ENCODE measurements at places on chromosomes 13 and 19. TPM values are rescaled to one million over a fixed set of nuclear protein-coding genes. Genes with fewer than 3 reads are reported as not detected.

DNA sequence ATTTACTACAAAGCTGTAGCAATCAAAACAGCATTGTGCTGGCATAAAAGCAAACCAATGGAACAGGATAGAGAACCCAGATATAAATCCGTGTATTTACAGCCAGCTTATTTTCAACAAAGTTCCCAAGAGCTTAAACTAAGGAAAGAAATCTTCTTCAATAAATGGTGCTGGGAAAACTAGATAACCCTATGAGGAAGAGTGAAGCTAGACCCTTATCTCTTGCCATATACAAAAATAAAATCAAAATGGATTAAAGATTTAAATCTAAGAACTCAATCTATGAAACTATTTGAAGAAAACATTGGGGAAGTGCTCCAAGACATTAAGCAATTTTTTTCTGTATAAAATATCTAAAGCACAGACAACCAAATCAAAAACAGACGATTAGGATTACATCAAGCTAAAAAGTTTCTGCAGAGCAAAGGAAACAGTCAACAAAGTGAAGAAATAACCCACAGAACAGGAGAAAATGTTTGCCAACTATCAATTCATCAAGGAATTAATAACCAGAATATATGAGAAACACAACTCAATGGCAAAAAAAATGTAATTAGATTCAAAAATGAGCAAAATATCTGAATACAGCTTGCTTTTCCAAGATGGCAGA lies 480.7 kb downstream of the LMO7 start:
- DNase-seq = no peak

DNA sequence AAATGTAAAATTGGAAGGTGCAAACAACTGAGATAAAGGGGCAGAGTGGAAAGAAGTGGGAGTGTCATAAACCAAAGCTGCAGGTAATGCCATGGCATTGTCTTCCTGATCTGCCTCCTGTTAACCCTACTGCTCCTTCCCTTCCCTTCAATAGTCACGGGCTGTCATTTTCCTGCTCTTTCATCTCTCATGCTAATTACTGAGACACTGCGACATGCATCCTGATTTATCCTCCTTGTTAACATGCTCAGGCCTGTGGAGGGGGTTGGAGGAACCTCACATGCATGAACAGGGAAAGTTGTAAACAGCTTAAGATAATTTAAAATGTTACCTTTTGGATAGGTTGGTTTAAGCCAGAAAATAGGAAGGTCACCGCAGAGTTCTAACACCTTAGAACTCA lies 27.2 kb downstream of the CNMD start:
- no peak for DNase-seq

GRCh38 chr19:35229601-35230000 lies 1.1 kb upstream of the FAM187B start:
- DNase-seq = no peak

MRPL57 gene
- total RNA-seq = 18.8 TPM

DNA sequence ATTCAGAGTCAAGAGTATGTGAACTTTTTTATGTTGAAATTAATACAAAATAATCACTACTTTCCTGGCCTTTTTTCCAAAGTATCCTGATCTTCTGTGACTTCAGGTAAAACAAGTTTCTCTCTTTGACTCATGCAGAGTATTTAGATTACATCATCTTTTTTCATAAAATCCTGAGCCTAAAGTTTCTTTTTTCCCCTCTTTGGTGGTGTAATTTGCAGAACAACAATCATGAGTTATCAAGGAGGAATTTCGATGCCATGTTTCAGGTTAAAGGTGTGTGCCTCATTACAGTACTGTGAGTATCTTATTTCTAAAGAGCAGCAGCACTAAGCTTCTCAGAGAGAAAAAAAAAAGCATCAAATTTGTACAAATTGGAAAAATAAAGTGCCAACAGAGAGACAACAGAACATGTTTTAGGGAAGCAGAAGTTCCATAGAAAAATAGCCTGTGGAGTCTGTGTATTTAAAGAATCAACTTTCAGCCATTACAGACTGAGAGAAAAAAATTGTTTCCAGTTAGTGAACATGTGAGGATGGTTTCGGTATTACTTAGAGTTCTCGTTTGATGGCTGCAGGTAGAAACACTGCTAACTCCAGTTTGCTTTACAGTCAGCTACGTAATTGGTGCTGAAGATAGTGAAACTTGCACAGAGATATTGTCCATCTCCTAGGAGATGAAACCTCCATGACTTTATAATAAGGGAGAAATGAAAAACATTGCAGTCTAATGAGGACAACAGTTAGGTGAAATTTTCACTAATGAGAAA lies 78.1 kb upstream of the PCDH9 start:
- DNase-seq = no peak

PRKCG gene
- not detected for total RNA-seq

TMEM38A gene
- total RNA-seq = 6.7 TPM

DNA sequence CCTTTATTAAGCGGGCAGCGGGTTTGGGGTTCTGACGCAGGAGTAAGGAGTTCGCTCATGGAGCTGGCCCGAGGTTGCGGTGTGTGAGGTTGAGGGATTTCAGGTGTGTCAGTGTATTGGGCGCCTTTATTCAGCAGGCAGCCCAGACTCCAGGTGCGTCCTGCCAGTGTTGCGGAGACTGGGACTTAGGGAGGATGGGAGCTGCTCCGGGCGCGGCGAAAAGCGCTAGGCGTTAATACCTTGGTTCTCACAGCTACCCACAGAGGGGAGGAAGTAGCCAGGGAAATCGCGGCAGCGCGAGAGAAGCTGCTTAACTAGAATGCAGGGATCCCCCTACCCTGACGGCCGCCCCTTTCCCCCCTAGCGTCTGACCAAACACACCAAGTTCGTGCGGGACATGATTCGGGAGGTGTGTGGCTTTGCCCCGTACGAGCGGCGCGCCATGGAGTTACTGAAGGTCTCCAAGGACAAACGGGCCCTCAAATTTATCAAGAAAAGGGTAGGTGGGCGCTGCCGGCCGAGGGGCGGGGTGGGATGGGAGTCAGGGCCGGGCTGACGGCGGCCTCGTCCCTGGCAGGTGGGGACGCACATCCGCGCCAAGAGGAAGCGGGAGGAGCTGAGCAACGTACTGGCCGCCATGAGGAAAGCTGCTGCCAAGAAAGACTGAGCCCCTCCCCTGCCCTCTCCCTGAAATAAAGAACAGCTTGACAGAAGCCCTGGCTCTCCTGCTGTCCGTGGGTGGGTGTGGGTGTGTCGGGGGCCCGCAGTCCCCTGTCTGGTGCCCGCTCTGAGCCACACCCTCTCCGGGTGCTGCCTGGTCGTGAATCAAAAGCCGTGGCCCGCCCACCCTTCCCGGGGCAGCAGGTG lies 1.1 kb downstream of the RPL36 start:
- peak; percentile 84 for DNase-seq

DNA sequence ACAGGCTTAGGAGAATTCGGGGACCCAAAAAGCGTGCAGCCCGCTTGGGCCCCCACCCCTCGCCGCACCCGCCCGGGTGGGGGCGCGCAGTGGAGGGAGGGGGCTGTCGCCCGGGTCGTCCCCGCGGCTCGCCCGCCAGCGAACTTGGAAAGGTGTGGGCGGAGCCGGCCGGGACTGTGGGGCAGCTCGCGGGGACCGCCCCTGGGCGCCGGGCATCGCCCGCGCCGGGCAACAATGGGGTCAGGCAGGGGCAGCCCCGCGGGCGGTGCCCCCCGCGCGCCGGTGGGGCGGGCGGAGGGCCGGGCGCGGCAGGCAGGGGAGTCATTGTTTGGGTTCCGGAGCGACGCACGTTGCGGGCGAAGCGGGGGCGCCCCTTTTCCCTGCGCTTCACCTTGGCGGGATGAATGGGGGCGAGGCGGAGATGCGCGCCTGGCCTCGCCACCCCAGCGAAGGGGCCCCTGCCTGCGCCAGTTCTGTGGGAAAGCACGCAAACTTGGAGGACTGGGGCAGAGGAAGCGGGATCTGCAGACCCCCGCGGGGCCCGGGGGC lies 647 bp upstream of the KLF12 start:
- DNase-seq = peak; percentile 64

DNA sequence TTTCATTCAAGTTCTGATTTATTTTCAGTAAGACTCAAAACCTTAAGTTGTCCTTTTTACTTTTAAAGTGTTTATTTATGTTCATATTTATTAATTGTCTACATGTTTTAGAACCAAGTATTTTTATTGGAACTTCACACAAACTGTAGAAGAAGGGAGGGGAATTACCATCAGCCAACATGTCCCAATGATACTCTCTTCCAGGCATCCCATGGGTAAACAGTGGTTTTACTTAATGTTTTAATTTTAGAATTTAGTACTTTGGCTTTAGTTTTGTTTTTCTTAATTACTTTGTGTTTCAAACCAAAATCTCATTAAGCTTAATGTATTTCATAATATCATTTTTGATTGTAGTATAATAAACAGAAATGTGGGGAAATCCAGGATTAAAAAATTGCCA lies 5.2 kb downstream of the TNFSF13B start:
- no peak for DNase-seq

DNA sequence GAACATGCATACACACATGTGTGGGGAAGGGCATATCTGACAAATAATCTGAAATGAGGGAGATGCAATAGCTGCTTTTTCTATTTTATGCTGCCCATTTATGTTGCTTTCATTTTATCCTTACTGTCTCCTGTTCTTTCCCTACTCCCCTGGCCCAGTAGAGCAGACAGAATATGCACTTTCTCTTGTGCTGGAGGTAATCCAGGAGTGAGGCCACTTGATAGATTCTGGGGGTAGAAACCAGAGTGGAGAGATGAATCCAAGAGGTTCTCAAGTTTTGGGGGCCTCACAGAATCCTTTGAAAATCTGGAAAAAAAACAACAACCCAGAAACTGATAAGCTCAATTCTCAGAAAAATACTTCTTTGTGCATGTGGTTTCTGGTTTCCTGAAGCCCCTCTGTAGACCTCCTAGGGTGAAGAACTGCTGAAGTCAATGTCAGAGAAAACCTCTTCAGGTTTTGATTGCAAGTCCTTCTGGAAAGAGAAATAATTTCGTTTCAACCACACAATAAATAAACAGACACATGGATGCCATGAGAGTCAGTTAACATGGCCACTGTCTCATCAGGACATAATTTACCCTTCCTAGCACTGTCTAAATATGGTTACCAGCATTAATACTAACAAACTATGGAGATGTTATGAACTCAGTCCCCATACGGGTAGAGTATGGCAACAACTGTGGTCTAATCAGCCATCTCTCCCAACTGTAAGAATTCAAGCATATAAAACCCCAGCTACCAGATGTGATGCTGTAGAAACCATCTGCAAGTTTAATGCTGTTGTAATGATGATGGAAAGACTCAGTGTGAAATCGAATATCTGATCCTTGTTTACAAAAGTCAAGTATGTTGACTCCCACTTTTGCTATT lies 355.6 kb downstream of the SLC7A1 start:
- no peak for DNase-seq

GRCh38 chr19:30167976-30168635 lies 204.1 kb upstream of the ZNF536 start:
- no peak for DNase-seq

DNA sequence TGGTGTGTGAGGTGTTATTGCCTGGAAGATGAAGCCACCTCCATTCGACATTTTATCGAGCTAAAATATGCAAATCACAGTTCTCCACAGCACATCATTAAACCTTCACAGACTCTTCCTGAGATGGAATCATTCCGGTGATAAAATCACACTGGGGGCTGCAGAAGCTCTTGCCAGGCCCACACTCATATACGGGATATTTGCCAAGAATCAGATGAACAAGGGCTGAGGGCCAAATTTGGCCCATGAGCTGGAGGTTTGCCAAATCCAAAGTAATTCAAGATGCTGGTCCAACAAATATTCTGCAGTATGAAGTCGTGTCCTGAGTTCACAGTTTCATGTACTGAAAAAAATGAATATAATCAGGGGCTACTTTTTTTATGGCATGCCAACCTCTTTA lies 16.7 kb upstream of the RXFP2 start:
- DNase-seq = no peak
